Stimulated activated CD4-positive, alpha-beta T cell treated with anti-CD3 and anti-CD28 coated beads, Interleukin-15, amount 100 ng/mL, for 1 hour (primary cell): ENCODE measurements at places on chromosomes 2 and 18.
A peak's percentile ranks its signal among the peaks of the same experiment; 100 is the strongest.

DNA sequence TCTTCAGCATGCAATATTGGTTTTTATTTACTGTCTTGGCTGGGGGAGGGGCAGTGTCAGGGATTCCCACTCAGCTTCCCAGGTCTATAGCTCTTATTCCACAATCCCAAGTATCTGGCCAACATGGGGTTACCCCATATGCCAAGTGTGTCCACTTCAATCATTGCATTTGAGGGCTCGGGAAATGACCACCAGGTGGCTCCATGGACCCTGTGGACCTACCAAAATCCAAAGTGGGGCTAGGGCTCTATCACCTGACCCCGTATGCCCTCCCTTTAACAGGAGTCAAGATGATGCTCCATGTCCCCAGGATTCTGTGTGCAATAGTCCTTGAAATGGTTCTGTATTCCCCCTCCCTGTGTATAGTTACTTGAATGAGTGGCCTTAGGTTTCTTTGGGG is 12.1 kb upstream of the TRAF3IP1 start:
- DNase-seq: no peak

- DNase-seq: peak; percentile 20
Observed at GRCh38 chr2:120344976-120345581, 857 bp upstream of the INHBB start.

DNA sequence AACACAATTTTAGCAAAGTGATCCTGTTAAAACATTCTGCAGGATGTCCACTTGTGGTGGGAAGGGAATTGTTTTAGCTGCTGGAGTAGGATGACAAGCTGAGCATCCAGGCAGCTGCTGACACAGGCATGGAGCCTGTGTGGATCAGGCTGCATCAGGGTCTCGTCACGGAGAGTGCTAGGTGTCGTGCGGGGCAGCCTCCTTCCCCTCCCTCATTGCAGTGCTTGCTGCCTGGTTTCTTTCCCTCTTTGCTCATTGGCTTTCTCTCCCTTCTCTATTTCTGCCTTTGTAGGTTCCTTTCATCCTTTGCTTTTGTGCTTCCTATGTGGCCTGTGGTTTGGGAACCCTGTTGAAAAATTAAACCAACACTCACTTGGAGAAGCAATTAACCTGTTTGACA is 172.9 kb downstream of the TPGS2 start:
- DNase-seq: no peak

GRCh38 chr2:115364093-115364492 is 921.7 kb downstream of the DPP10 start:
- no peak for DNase-seq

DNA sequence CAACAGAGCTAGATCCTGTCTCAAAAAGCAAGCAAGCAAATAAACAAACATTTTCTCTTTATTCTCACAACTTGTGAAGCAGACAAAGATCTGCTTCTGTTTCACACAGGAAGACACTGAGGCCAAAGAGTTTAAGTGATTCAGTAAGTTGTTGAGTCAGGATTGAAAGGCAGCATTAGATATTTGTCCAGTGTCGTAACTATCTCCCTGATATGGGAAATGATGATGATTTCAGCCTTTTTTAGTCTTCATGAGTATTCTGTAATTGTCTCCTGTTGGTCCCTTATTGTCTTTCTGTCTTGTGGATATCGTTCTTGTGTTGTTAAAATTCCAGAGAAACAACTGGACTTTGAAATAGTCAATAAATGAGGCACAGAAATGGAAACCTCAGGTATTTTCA is 59.6 kb downstream of the GATA6 start:
- no peak for DNase-seq

- peak; percentile 20 for DNase-seq
Observed at GRCh38 chr2:144183727-144184126, 336.2 kb downstream of the ZEB2 start.

DNA sequence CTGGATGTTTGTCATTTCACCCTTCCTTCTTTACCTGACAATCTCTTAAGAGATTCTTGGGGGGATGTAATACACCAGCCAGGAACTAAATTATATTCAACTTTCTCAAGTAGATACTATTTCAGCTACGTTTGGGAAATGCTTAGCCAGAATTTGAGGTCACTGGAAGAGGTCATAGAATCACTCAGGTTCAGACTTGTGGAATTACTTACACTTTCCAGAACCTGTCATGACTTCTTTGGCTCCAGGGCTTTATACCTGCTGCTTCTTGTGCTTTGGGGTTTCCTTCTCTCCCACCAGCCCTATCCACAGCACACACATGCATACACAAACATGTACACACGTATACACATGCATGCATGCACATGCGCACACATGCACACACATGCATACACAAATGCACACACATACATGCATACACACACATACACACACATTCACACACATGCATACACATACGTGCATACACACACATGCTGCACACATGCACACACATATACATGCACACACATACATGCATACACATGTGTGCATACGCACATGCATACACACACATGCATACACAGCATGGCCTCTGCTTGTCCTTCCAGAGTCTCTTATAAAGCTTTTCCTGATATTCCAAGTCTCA is 23.5 kb upstream of the ANXA4 start:
- no peak for DNase-seq

DNA sequence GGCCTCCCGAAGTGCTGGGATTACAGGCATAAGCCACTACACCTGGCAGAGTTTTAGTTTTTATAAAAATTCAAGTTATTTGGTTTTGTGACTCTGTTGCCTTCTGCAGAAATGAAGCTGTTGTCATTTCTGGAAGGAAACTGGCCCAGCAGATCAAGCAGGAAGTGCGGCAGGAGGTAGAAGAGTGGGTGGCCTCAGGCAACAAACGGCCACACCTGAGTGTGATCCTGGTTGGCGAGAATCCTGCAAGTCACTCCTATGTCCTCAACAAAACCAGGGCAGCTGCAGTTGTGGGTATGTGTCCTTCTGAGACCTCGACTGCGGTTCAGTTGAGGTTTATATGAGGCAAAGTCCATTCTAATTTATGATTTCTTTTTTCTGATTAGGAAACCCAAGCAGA is 7.2 kb downstream of the MTHFD2 start:
- no peak for DNase-seq

DNA sequence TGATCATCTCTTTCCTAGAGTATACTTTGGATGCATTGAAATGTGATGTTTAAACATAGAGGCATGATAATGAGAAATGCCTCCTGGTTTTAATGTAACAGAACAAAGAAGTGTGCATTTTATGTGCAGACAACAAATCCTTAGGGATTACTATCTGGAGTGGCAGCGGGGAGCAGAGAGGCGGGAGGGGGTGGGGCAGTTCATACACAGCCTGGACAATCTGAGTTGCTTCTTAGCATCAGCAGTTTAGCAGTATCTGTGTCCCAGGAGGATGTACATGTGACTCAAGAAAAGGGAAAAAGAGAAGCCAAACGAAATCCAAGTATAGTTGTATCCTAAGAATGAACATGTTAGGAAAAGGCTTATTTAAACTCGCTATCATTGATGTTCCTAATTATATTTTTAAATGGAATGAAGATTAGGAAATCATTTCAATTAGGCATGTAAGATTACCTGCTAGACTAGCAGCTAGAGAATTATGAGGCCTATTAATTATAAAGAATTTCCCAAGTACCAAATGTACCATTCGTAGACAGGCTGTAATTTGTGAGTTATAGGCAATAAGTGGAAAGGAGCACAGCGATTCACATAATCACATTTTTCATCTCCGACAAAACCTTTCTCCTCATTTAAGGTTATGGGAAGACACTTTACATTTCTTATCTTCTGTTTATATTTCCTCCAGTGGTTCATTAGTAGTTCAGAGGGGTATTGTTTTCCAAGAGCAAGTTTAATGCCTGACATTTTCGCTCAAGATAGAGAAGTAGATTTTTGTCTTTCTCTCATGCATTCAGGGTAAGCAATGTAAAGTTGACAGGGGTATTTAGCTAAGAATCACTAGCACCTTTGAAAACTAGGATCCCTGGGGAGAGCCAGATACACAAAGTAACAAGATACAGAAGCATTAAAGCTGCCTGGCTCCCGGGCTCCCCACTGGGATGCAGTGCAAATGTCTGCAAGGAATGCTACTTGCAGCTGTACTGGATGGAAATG is 141.3 kb upstream of the NOSTRIN start:
- DNase-seq: no peak

- DNase-seq: no peak
Observed at GRCh38 chr2:190138032-190138431, 75.5 kb upstream of the MSTN start.

DNA sequence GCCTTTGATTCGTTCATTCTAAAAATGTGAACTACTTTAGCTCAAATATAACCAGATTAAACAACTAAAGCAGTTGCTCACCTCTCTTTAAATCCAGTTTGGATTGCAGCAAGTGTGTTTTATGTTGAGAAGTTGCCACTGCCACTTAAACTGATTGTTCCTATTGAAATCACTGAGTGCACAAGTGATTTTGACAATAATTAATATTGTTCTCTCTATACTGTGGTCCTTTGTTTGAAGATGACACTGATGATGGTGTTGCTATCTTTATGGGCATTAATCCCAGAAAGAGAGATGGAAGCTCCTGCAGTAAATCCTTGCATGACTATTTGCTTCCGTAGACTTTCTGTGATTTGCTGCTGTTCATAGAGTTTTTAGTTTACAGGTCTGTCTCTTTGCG is 251.4 kb upstream of the ZEB2 start:
- DNase-seq: no peak

- no peak for DNase-seq
Observed at GRCh38 chr2:169839954-169840746, 12.9 kb downstream of the UBR3 start.

- no peak for DNase-seq
Observed at GRCh38 chr18:34998661-34999060, 42.6 kb upstream of the MAPRE2 start.

DNA sequence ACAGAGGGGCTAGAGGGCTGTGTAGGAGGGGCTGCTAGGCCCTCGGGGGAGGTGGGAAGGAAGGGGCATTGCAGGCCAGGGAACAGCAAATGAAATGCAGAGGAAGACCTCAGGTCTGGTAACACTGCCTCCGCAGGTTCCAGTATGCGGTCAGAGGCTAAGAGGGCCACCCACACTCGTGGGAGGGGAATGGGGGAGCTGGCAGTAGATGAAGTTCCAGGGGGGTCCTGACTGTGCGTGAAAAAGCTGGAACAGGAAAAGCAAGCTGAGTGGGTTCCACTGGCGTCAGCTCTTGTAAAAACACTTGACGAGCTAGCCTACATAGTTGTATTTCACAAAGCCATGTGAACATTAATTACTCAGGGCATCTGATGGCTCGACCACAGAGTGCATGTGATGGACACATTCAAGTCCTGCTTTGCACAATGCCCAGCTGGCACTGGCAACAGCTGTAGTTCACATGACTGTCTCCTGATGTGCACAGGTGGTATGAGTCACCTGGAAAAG is 29.0 kb upstream of the PTPN4 start:
- DNase-seq: no peak

- no peak for DNase-seq
Observed at GRCh38 chr2:74902281-74902860, 56.1 kb upstream of the POLE4 start.

GRCh38 chr2:1979138-1979537 is 234.8 kb upstream of the PXDN start:
- no peak for DNase-seq

DNA sequence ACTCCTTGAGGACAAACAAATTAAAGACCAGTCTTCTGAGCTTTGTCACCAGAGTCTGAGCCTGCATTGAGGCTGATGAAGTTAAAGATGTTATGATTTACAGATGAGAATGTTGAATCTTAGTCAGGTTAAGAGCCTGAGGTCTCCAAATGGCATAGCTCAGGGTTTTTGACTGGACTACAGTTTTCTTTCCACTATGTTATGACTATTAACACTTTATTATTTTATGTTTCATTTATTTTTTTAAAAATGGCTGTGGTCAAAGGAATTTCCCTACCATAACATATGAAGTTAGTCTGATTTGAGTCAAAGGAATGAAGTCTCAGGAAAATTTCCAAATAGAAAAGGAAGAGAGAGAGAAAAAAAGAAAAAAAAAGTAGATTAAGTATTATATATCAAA is 39.7 kb upstream of the CWC22 start:
- DNase-seq: no peak

DNA sequence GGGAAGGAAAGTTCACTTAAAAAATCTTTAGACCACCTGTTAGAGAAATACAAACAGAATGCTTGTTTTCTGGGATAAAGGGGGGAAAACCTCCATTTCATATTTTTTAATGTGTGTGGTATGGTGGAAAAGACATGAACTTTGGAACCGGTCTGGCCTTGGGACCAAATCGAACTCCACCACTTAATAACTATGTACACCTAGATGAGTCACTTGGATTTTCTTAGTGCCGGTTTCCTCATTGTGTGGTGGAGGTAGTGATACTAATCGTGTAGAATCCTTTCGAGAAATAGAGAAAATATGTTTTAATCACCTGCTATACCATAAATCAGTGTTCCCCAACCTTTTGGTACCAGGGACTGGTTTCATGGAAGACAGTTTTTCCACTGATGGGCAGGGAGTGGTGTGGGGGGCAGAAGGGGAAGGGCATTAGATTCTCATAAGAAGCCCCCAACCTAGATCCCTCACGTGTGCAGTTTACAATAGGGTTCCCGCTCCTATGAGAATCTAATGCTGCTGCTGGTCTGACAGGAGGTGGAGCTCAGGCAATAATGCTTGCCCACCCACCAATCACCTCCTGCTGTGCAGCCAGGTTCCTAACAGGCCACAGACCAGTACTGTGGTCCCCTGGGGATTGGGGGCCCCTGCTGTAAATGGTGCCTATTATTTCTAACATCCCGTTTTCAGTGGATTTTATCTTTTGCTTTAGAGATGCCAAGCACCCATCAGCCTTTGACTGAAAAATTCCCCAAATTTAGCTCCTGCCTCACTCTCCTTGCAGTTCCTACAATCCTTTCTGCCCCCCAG is 308.8 kb downstream of the PRKCE start:
- no peak for DNase-seq

GRCh38 chr2:120360307-120360855 is 14.4 kb downstream of the INHBB start:
- DNase-seq: no peak

- no peak for DNase-seq
Observed at GRCh38 chr2:64818664-64819060, 164.9 kb upstream of the SERTAD2 start.

DNA sequence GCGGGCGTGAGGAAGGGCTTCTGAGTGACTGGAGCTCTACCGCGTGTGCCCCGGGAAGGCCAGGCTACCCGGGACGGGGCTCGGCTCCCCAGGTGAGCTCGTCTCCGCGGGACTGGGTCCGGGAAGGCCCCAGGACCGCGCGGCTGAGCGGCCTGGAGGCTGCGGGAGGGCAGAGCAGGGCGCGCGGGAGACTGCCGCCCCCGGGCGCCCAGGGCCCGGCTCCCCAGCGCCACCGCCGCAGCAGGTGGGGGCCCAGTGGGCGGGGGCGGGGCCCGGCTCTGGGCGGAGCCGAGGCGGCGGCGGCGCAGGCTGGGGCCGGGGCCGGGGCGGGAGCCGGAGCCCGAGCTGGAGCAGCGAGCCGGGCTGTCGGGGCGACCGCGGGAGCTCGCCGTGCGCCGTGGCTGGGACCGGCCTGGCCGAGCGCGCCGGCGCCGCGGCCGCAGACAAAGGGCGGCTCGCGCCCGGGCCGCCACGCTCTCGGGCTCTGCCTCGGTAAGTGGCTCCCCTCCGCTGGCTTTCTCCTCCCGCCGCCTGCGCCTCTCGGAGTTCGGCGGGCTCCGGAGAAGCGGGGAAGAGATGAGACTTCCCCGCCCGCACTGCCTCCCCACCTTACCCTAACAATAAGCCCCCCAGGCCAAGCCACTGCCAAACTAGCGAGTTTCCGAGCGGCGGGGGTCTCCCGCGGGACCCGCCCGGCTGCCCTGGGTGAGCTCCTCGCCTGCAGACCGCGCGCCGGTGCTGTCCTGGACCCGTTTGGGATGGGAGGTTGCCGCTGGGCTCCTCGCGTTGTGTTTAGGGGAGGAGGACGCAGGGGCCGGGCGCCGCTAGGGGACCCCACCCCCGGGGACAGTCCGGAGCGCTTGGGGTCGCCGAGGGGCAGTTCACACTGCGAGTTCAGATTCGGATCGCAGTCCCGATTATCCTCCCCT is at the start of gene MAPK4:
Gene MAPK4 (plus strand): TSS at position 336 of the 929 bp plus-strand sequence. CDS start 103,872 bp downstream, outside the sequence.
- no peak for DNase-seq
